NCI-H2081 treated with DMSO at 0.1 percent for 48 hours (cell line): ENCODE measurements at places on chromosomes 1 and 21.

DNA sequence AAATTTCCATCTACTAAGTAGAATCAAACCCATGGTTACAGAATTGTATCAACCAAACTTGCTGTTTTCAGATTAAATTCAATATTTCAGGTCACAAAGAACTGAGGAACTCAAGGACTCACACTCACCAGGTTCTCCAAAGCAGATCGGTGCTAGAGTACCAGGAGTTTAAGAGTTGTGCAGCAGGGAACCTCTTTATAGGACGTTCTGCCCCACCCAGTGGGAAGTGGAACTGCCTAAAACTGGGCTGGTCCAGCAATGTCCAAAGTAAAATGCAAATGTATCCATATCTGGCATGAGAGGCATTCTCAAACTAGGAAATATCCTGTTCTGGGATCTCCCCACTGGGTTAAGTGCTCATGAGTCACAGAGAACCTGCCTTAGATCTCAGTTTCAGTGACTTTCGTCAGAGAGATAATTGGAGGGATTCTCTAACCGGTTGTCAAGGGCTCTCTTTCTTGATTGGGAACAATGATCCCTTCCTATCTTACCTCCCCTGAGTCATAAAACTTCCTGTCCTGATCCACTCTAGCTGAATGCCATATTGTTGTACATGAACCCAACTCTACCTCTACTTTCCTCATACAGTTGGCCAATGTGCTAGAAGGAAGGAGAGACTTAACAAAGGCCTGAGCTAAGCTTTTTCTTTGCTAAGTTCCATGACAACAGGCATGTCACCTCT, at the start of gene SPRR2D:
Gene SPRR2D (minus strand): TSS at position 171 of the 682 bp plus-strand sequence. CDS start 774 bp downstream, outside the sequence.
- no peak for DNase-seq

DNA sequence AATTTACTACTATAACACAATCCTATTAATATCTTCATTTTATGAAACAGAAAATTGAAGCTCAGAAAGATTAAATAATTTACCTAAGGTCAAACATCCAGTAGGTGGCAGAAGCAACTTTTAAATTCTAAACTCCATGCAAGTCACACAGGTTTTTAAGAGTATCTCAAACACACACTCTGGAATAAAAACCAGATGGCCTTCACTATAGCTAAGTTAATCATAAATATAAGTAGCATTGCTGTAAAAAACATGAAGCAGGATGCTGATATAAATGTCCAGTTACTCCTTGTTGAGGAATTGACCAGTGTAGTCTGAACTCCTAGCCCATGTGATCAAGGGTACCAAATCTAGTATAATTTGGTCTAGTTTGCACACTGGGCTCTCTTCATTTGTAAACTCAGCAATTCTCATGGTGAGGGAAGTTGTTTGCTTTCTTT, 9.4 kb upstream of the FMO3 start:
- no peak for DNase-seq

- DNase-seq = no peak
Observed at GRCh38 chr1:169044296-169044695, 62.2 kb upstream of the ATP1B1 start.

- no peak for DNase-seq
Observed at GRCh38 chr1:46735708-46736324, 16.9 kb upstream of the EFCAB14 start.

DNA sequence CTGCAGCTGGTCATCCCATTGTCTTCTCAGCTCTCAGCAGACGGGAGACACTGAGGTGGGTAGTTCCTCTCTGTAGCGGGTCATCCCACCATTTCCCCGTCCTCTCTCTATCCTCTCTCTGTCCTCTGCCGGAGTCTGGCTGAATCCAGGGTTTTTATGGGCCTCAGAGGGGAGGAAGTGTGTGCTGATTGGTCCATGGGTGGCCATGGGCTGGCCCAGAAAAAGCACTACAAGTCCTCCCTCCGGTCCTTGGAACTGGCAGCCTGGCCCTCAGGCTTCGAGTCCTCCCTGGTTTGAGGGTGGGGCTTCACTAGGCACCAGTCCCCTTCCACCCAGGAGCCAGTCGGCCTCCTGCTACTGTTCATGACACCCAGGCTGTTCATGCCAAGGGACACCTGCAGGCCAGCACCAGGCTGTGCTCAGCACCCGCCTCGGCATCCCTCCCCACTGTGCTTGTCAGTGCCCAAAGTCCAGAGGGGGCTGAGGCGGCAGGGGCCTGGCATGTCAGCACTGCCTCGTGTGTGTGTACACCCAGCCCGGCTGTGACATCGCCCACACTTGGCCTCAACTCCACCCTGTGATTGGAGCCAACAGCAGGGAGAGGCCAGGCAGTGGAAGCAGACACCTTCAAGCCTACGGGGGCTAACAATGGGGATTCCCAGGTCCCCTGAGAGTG, 23.0 kb upstream of the LRRC8C start:
- no peak for DNase-seq

GRCh38 chr1:33393524-33393923, 37.4 kb downstream of the PHC2 start:
- DNase-seq = no peak

GRCh38 chr1:112143871-112144441, 154.5 kb upstream of the KCND3 start:
- DNase-seq = no peak

- no peak for DNase-seq
Observed at GRCh38 chr1:178407655-178408054, 89.1 kb downstream of the CLEC20A start.

DNA sequence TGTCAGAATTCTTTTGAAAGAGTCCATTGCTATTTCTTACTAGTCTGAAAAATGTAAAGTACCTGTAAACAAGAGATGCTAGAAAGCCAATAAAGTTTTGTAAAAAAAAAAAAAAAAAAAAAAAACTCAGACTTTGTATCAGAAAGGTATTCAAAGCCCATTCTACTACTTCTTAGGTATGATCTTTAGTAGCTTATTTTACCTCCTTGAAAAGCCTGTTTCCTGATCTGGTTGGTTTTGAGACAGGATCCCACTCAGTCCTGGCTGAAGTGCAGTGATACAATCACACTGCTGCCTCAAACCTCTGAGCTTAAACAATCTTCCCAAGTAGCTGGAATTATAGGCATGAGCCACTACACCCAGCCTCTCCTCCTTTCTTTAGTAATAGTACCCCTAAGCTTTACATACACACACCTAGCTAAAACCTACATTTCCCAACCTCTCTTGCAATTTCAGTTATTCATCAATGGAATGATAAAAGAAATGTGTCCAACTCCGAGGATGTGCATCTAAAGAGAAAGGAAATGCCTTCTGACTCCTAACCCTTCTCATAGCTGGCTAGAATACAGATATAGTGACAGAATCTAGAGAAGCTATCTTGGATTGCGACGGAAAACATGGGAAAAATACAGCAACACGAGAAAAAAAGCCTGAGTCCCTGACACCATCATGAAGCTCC, 30.6 kb downstream of the EPS15 start:
- no peak for DNase-seq

- DNase-seq = no peak
Observed at GRCh38 chr1:242788771-242789170, 264.3 kb upstream of the PLD5 start.

- DNase-seq = no peak
Observed at GRCh38 chr1:219086956-219087469, 86.7 kb upstream of the LYPLAL1 start.
